ENCODE measurements at places on chromosomes 7 and 10.

DNA sequence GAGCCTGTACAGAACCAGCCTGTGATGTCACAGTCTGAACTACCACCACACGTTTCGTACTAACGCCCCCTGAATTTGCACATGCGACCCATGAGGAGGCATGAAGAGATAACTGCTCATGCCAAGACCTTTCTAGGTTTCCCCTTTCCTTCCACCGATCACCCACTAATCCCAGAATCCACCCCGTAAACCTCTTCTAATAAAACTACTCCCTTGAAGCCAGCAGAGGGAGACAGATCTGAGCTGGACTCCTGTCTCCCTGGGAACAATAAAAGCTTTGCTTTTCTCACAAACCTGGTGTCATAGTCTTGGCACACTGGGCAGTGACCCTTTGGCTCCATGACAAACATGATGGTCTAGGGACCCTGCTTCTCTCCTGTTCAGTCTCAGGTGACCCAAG lies 144.5 kb downstream of the FRMD4A start:
- no peak for DNase-seq

DNA sequence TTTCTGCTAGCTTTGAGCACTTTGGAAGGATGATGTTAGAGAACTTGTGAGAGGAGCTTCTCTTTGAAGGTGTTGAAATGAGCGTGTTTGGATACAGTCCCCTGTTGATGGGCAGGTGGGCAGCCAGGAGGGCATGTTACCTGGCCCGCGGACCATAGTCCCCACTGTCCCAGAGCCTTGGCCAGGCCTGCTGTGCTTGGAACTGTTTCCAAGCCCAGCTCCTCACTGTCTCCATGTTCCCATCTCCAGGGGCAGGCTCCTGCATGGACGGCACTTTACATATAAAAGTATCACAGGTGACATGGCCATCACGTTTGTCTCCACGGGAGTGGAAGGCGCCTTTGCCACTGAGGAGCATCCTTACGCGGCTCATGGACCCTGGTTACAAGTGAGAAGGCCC lies 27.2 kb upstream of the TRIM8 start:
- no peak for DNase-seq

DNA sequence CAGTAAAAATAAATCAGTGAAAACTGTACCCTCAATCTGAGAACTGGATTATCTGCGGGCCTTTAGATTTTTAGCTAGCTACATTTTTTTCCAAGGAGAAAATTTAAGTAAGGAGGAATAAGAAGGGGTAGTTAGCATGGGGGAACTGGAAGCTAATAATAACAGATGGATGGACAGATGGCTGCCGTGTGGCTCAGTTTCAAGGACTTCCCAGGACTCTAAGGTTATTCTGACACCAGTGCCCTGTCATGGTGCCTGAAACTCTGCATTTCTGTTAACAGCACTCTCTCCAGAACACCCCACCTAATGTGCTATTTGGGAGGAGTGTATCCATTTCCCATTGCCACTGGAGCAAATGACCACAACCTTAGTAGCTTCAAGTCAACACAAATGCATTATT lies 75.7 kb upstream of the PDE1C start:
- DNase-seq: no peak

GRCh38 chr10:35913628-35914027 lies 271.5 kb upstream of the FZD8 start:
- DNase-seq: peak; percentile 81

- DNase-seq: peak; percentile 88
These were observed 117.6 kb downstream of the NRP1 start for GRCh38 chr10:33216661-33217427.

DNA sequence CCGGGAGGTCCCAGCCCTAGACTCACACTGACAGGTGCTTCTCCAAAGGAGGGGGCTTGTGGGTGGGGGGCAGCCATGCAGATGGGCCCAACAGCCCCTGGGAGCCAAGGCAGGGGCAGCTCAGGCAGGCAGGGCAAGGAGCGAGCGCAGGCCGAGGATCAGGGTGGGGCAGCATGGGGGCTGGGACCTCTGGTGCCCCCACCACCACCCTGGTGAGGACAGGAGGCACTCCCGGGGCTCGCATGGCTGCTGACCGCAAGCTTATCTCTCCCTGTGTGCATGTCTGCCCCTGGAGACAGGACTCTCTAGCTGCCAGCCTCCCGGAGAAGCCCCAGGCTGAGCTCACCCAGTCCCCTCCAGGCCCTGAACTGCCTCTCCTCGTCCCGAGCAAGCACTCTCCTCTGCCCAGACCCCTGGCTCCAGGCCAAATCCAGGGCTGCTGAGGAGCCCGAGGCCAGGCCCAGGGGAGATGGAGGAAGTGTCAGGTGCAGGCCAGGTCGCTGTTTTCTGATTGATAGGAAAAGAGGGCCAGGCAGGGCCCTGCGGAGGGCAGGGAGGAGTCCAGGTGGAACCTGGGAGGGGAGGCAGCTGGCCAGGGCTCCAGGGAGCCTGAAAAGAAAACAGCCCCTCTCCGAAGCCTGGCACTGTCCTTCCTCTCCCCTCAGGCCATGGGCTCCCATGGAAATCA lies 39.0 kb downstream of the PDGFA start:
- no peak for DNase-seq

GRCh38 chr10:60338786-60339185 lies 50.9 kb downstream of the ANK3 start:
- DNase-seq: no peak

- DNase-seq: no peak
These were observed 31.8 kb downstream of the SLC35B4 start for GRCh38 chr7:134284952-134285351.

- DNase-seq: no peak
These were observed 34.3 kb upstream of the DNAH11 start for GRCh38 chr7:21508538-21508937.

DNA sequence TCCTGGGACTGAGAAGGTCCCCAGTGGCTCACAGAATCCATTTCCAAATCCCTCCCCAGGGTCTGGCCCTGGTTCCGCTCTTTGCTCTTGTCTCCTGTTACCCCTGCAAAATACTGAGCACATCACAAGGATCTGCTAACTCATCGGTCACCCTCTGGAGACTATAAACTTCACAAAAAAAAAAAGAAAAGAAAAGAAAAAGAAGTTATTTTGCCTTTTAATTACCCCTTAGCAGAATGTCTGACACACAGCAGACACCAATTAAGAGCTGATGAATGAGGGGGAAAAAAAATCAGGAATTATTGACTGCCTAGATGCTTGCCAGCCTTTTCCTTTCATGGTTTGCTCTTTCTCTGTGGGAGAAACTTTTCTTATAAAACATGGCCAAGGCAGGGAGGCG lies 578.7 kb downstream of the GRID1 start:
- DNase-seq: no peak

GRCh38 chr10:117167789-117168674 lies 29.3 kb upstream of the KCNK18 start:
- peak; percentile 38 for DNase-seq

GRCh38 chr7:18364396-18364795 lies 131.2 kb upstream of the HDAC9 start:
- DNase-seq: no peak

DNA sequence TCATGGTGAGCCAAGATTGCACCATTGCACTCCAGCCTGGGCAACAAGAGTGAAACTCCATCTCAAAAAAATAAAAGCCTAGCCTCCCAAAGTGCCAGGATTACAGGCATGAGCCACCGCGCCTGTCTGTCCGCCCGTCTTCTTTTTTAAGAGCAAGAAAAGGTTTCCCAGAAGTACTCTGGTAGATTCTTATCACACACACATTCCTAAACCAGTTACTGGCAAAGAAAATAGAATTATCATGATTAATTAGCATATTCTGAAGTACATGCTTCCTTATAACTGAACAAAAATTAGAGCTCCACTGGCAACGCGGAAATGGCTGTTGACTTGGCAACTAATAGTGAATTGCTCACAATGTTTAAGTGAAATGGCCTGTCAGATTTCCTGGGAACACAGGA lies 87.0 kb downstream of the ADK start:
- DNase-seq: peak; percentile 33

DNA sequence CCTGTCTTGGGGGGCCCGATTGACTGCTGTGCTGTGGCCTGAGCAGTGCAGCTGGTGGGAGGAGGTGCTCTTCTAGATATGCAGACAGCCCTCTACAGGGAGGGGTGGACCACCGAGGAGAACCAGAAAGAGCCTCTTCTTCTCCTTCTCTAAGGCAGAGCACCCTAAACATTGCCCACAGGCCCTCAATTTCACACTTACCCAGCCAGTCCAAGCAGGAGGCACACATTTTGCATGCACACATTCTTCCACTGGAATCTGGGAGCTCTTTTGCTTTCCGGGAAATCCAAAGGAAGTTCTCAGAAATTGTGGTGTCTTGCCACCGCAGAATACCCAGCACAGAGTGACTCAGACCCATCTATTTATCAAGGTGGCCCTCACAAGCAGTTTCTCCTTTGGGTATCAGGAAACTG lies 45.8 kb downstream of the EEPD1 start:
- DNase-seq: peak; percentile 50

GRCh38 chr7:44050121-44050914 lies 5.8 kb downstream of the DBNL start:
- DNase-seq: no peak

GRCh38 chr7:37446371-37446770 lies 2.3 kb downstream of the ELMO1 start:
- no peak for DNase-seq

- no peak for DNase-seq
These were observed 156.8 kb upstream of the LYZL1 start for GRCh38 chr10:29131952-29132547.

GRCh38 chr7:110590415-110590814 lies 500.5 kb upstream of the LRRN3 start:
- DNase-seq: no peak

- no peak for DNase-seq
These were observed 67.7 kb upstream of the ITGA8 start for GRCh38 chr10:15787426-15787825.

DNA sequence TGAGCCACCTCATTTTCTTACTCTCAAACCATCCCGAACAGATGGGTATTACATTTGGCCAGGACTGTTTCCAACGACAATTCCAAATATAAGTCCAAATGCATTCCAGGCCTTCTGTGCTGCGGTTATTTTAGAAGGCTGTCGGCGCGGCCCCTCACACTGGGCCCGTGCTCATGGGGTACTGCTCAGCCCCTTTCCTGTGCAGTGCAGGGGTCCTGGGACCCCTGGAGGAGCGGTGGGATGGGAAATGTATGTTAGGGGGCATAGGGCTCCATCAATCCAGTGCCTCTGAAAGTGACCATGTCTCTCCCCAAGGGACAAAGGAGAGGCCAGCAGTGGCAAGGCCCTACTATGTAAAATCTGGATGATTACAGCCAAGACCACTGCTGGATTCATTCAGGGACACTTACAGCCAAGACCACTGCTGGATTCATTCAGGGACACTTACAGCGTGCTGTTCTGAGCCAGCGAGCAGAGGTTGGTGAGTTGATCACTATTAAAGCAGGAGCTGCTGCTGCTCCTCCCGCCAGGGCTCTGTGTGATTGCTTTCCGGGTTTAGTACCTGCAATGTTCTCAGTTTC lies 66.3 kb downstream of the CHST15 start:
- DNase-seq: no peak

All from fibroblast of skin of abdomen (primary cell).